NCI-H1105 (cell line): ENCODE measurements at places on chromosomes 3 and 15.

- DNase-seq = no peak
Observed at GRCh38 chr3:8595695-8596115, 48.9 kb downstream of the SSUH2 start.

DNA sequence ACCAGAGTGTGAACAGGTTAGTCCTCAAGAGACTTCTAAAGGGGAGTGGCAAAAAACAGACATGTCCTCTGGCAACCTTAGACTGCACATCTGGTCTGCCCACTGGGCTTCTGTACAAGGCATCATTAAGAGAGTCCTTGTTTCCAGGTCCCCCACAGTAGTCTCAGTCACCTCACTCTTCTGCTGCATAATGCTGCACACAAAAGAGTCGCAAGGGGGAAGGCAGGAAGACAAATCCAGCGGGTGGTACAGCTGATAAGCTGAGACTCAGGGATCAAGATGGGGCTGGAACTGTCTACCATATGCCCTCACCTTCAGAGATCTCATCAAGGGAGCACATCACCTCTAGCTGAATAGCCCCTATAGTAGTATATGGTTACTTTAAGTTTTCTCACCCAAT, 27.4 kb upstream of the RPS17 start:
- DNase-seq = no peak

DNA sequence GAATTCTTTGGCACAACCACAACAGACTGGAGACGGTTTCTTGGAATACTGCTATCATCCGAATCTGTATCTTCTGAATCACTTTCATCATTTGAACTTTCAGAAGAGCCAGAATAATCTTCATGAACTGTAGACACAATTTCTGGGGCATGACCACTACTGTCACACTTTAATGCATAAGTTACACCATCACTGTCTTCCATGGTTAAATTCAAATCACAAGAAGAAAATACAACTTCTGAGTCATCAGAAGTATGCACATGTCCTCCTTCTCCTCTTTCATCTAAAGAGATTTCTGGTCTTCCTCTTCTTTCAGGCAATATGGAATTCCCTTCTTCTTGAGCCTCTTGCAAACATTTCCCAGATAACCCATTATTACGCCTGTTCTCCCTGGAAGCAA, 42.5 kb downstream of the SETD2 start:
- DNase-seq = no peak

- DNase-seq = no peak
Observed at GRCh38 chr3:78601249-78601648, 1166.5 kb downstream of the ROBO1 start.

GRCh38 chr15:66560856-66561525, 4.8 kb downstream of the LCTL start:
- no peak for DNase-seq

DNA sequence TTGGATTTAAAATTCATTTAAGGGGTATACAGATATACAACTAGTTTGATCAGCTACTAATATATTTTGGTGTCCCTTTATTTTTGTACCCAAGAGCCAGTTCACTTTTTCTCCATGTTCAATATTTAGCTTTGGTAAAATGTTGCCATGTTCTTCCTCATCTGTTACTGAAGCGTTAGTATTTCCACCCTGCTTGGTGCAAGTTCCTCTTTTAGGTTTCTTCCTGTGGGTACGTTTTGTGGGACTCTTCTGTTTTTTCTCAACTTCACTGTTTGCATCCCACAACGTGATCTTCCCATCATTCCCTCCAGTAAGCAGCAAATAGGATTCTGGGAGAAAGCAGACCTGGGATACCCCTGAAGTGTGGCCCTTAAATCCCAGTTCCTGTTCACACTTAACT, 14.1 kb downstream of the WDR53 start:
- DNase-seq = no peak

DNA sequence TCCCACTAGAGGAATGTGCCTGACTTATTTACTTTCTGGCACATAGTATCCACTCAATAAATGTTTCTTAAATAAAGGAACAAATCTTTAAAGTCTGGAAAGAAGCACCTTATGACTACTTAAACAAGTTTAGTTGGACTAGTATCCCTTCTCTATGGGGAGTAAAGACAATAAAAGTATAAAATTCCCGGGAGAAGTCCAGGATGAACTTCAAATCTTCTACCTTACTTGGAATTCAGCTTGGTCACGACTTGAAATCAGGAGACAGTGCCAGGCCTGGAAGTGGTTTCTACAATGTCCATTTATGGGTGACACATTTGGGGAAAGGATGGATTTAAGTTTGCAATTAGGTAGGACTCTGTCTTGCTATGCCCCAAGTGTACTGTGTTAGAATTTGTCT, 196.5 kb downstream of the NR1D2 start:
- no peak for DNase-seq
